ENCODE measurements at places on chromosomes 5 and 9. TPM values are rescaled to one million over a fixed set of nuclear protein-coding genes. Genes with fewer than 3 reads are reported as not detected.
A peak's percentile ranks its signal among the peaks of the same experiment; 100 is the strongest.

DNA sequence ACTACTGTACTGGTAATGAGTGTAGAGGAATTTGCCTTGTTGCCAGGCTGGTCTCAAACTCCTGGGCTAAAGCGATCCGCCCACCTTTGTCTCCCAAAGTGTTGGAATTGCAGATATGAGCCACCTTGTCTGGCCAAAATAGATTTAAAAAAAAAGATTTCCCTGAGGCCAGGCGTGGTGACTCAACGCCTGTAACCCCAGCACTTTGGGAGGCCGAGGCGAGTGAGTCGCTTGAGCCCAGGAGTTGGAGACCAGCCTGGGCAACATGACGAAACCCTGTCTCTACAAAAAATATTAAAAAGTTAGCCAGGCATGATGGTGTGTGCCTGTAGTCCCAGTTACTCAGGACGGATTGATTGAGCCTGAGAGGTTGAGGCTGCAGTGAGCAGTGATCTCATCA, 62.5 kb downstream of the IPO11 start:
- no peak for DNase-seq
- no peak overlapping the region for H3K27ac ChIP-seq
- no peak overlapping the region for H3K4me3 ChIP-seq
- H3K27me3 ChIP-seq: no peaks in the 10 kb centered on the region
- no peaks in the 10 kb centered on the region for H3K4me1 ChIP-seq

The OR1Q1 gene
- not detected for total RNA-seq

DNA sequence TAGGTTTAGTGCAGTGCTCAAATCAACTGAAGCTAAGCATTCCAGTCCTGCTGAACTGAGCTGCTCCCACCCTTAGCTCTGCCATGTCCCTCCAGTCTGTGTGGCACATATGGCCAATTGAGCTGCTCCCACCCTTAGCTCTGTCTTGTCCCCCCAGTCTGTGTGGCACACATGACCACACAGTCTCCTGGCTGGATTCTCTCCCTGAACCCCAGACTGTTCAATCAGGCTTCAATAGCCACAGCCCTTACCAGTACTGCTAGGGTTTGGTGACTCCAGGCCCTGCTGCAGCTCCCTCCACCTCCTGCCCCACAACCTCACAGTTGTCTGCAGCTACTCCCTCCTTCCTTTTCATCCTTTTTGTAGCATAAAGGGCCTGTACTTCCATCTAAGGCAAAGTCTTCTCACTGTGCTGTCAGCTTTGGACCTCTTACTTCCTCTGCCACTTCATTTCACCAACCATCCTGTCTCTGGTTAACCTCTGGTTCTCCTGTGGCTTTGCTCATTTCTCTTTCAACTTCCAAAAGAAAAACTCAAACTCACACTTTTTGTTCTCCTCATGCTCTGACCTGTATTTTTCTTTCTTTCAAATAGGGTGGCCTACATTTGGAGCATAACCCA, 50.8 kb downstream of the ADAMTS12 start:
- no peaks in the 10 kb centered on the region for H3K36me3 ChIP-seq
- DNase-seq: no peak
- H3K27ac ChIP-seq: no peak overlapping the region
- H3K4me1 ChIP-seq: no peaks in the 10 kb centered on the region
- no peak overlapping the region for H3K4me3 ChIP-seq

The OR1L1 gene
- not detected for total RNA-seq

GRCh38 chr5:566636-567309, 42.5 kb upstream of the SLC9A3 start:
- no peaks in the 10 kb centered on the region for H3K27me3 ChIP-seq
- no peak for DNase-seq
- no peaks in the 10 kb centered on the region for H3K36me3 ChIP-seq

The GRXCR2 gene
- total RNA-seq: not detected

DNA sequence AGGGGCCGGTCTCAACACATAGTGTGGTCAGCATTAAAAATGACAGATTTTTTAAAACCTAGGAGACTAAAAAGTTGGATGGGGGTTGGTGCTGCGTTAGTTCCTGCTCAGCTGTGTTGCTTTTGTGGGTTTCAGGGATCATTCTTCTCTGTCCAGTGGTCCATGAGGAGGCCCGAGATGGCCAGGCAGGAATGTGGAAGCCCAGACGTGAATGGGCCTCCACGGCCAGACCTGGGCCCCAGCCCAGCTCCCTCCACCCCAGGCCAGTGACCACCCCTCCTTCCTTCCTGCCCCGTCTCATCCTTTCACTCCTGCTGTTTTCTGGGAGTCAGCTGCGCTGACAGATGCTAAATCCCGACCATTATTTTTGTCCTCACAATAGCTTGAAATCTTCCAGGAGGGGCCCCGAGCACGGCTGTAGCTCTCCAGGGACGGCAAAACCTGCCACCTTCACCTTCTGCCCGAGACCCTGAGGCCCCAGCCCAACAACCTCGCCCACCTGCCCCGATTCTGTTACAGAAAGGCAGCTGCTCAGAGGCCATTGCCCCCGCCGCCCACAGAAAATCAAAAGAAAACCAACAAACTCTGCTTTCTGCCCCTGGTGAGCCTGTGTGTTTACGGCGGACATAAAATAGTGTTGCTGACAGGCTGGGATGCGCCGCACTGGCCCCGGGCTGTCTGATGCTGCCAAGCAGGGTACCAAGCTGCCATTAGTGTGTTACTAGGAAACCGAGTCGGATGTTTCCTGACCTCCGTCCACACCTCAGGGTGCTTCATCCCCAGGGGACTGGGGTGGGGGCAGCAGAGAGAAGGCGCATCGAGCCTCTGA, 83.7 kb upstream of the SARDH start:
- H3K27ac ChIP-seq: no peak overlapping the region
- H3K36me3 ChIP-seq: no peaks in the 10 kb centered on the region
- DNase-seq: peak; percentile 65
- H3K4me3 ChIP-seq: no peak overlapping the region
- 0 out of 2 replicates have a peak, but pooled peaks cover 3% of the 10 kb centered on the region for H3K27me3 ChIP-seq

DNA sequence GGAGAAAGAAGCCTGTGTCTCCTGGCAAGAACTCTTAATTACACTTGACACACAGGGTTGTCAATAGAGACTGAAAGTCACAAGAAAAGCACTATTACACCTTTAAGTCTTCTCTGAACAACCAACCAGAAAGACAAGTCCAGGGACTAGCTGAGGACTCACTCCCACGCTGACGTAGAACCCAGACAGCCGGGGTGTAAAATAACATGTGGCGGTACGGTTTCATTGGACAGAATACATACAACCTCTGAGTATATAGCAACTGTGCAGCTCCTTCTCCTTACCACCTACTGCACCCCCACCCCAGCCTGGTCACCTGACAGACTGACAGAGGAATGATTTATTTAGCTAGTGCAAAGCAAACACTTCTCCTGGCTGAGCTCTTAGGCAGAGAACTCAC, 103.4 kb upstream of the RASEF start:
- no peaks in the 10 kb centered on the region for H3K27me3 ChIP-seq
- no peak overlapping the region for H3K27ac ChIP-seq
- H3K4me1 ChIP-seq: no peaks in the 10 kb centered on the region

DNA sequence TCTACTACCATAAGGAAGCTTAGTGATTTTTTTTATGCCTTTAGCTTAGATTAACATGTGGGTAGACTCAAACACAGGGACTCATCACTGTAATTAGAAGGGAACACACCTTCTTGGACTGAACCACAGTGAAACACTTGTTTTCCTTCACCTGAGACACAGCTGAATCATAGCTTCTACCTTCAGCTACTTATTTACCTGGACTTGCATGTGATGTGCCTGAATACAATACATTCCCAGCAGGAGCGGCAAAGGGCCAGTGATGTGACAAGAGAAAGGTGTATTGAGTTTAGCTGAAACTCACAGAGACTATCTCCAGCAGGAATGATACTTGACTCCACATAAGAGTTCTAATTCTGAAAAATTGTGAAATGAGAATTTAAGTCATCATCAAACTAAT, 37.8 kb downstream of the GRAMD2B start:
- H3K27me3 ChIP-seq: no peaks in the 10 kb centered on the region
- no peak for DNase-seq
- peaks cover 15% of the 10 kb centered on the region for H3K4me1 ChIP-seq
- no peak overlapping the region for H3K27ac ChIP-seq

DNA sequence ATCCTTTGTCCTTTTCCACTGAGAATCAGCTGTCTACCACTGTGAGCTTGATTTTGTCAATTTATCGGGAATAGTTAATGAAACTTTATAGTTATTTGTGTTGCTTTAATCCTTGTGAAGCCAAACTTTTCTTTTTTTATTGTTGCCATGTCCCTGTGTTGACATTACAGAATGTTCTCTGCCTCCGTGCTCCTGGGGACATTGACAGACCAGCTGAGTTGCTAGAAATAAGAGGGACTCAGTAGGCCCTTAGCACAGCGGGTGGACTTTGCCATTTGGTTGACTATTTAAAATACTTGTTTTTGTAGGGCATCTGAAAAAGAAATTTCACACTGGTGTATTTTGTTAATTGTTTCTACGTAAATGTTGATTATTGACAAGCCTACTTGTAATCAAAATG, 70.5 kb downstream of the IL31RA start:
- no peak for DNase-seq
- no peak overlapping the region for H3K27ac ChIP-seq
- H3K4me1 ChIP-seq: no peaks in the 10 kb centered on the region
- no peak overlapping the region for H3K4me3 ChIP-seq
- no peaks in the 10 kb centered on the region for H3K36me3 ChIP-seq
- H3K27me3 ChIP-seq: no peaks in the 10 kb centered on the region

The SPINK7 gene
- not detected for total RNA-seq

The LRRC26 gene
- not detected for total RNA-seq

DNA sequence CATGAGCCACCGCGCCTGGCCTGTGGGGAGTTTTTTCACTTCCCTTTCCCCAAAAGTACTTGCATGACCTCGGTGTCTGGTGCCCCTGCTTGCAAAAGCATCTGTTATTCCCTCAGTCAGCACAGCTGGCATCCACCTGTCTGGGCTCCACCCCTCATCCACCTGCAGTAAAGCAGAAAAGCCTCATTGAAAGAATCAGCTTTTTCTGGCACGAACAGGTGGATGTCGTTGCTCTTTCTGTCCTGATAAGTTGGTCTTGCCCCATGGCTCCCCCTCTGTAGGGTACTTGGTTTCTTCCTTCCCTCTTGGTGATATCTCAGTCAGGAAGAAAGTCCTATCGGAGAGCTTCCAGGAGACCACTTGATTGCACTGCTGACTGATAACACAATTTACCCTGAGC, 37.4 kb downstream of the WWC1 start:
- no peaks in the 10 kb centered on the region for H3K4me1 ChIP-seq
- DNase-seq: no peak
- H3K27ac ChIP-seq: no peak overlapping the region
- no peaks in the 10 kb centered on the region for H3K36me3 ChIP-seq

The SUSD3 gene
- total RNA-seq: 6.2 TPM

DNA sequence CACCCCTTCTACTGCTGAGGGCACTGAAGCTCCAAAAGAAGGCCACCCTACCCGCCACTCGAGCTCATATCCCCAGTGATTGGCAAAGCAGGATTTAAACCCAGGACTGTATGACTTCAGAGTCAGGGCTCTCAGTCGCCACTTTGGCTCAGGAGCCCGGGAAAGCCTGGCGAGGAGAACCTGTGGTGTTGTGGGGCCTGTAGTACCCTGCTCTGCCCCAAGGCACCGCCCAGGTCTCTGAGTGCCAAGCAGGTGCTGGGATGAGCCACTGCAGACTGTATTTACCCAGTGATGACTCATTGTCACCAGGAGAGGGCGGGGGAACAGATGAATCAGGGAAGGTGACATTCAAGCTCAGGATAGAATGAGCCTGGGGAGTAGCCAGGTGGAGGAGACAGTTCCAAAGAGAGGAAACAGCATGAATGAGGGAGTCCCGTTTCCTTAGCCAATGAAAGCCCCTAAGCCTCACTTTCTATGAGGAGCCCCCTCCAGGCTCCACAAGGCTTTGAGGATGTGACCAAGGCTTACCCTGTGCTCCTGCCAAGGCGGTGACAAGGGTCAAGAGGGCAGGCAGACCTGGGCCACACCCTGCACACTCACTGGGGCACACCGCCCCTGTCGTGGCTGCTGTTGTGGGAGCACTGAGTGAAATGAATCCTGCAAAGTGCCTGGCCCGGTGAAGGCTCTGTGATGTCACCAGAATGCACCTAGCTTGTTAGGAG, 17.8 kb upstream of the DPM2 start:
- no peaks in the 10 kb centered on the region for H3K27me3 ChIP-seq
- H3K4me3 ChIP-seq: no peak overlapping the region
- no peaks in the 10 kb centered on the region for H3K36me3 ChIP-seq
- no peak overlapping the region for H3K27ac ChIP-seq

DNA sequence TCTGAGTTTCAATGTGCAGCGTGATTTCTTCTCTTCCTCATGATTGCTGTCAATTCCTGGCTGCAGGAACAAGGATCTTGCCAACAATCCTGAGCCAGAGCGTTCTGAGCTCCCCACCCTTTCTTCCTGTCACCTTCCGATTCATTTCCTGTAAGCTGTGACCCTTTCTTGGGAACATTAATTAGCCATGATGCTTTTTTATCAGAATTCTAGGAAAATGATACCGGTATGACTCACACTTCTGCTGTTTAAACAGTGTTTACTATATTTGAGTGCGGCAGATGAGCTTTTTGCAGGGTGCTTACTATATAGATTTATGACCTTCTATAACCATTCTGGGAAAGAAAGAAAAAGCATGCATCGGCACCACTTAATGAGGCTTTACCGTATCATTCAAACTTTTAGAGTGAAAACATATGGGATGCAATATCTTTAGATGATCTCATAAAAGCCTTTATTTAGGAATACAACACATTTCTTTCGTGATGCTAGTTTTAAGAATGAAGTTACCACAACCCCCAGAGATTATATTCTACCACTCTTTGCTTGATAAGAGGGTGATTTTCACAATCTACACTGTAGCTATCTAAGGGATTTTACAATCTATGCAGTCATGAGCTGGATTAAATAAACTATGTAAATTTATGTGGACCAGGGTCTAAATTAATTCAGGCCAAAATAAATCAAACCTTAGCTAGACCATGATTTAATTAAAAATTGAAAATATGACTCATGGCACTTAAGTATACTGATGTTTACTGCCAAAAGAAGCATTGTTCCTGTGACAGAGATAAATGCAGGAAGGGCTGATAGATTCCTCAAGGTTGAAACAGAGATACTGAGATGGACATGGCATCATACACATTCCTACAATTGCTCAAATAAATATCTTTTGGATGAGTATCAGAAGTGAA, 38.0 kb upstream of the OSMR start:
- peaks cover 2% of the 10 kb centered on the region for H3K4me1 ChIP-seq
- no peak overlapping the region for H3K4me3 ChIP-seq
- no peaks in the 10 kb centered on the region for H3K27me3 ChIP-seq

DNA sequence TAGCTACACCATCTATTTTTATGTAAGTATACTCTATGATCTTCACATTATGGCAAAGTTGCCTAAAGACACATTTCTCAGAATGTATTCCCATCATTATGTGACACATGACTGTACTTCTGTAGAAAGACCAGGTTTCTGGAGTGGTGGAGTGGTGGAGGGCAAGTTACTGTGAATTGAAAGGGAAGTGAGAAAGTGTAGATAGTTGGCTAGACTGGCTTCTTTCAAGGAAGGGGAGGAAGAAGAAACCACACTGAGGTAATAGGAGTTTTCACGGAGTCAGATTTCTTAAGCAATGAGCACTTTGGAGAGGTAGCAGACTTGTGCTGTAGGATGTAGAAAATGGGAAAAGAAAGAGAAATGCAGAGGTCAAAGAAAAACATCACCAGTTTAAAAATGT, 50.9 kb upstream of the EQTN start:
- H3K27me3 ChIP-seq: no peaks in the 10 kb centered on the region
- H3K4me3 ChIP-seq: no peak overlapping the region
- DNase-seq: no peak

The KCTD16 gene
- 0.11 TPM for total RNA-seq

The INSYN2B gene
- total RNA-seq: not detected

The GSN gene
- 33.7 TPM for total RNA-seq

The PKN3 gene
- total RNA-seq: not detected

Data from Karpas-422 (cell line).